ENCODE measurements at places on chromosomes 5 and 9. TPM values are rescaled to one million over a fixed set of nuclear protein-coding genes. Genes with fewer than 3 reads are reported as not detected.

- H3K4me1 ChIP-seq = no peaks in the 10 kb centered on the region
- no peak overlapping the region for H3K27ac ChIP-seq
These were observed 20.8 kb upstream of the CKMT2 start for GRCh38 chr5:81212211-81212751.

DNA sequence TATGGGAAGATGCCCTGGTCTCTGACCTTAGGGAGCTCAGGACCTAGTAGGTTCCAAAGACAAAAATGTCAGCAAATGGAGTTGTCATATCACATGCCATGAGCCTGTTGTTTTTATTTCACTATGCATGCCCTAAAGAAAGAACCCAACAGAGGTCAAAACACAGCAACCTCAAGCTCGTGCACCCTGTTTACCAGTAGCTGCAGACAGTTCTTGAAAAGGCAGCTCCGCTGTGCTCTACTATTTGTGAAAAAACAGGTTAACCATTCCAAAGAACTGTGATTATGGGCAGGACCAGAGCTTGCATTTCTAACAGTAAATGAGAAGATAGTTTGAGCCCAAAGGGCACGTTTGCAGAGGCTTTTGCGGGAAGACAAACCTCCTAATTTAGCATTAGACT lies 22.8 kb downstream of the ITK start:
- H3K4me1 ChIP-seq = peaks cover 13% of the 10 kb centered on the region
- DNase-seq = no peak
- peak overlapping the region; percentile 68 for H3K27ac ChIP-seq
- H3K36me3 ChIP-seq = peaks cover 10% of the 10 kb centered on the region
- no peak overlapping the region for H3K4me3 ChIP-seq
- no peaks in the 10 kb centered on the region for H3K27me3 ChIP-seq

- no peak overlapping the region for H3K27ac ChIP-seq
- peaks cover 6% of the 10 kb centered on the region for H3K4me1 ChIP-seq
- H3K4me3 ChIP-seq = no peak overlapping the region
- H3K36me3 ChIP-seq = peaks cover 9% of the 10 kb centered on the region
These were observed 828 bp downstream of the NPR2 start for GRCh38 chr9:35792024-35792813.

DNA sequence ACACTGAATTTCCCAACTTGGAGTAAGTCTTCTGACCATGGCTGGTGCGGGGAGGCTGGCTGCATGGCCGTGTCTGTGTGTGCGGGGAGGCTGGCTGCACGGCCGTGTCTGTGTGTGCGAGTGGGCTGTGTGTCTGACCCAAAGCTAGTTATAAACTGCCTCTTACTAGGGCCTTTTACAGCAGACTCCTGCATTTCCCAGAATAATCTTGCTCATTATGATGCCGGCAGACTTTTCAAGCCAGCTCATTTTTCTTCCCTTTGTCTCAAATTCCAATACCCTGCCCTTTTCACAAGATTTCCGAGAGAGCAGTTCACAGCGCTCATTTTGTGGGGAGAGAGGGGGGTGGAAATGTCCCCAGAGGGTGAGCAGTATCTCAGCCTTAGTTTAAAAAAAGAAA lies 470.7 kb upstream of the BRINP1 start:
- H3K4me1 ChIP-seq = no peaks in the 10 kb centered on the region
- H3K27ac ChIP-seq = no peak overlapping the region
- no peaks in the 10 kb centered on the region for H3K27me3 ChIP-seq
- H3K36me3 ChIP-seq = no peaks in the 10 kb centered on the region
- DNase-seq = no peak

DNA sequence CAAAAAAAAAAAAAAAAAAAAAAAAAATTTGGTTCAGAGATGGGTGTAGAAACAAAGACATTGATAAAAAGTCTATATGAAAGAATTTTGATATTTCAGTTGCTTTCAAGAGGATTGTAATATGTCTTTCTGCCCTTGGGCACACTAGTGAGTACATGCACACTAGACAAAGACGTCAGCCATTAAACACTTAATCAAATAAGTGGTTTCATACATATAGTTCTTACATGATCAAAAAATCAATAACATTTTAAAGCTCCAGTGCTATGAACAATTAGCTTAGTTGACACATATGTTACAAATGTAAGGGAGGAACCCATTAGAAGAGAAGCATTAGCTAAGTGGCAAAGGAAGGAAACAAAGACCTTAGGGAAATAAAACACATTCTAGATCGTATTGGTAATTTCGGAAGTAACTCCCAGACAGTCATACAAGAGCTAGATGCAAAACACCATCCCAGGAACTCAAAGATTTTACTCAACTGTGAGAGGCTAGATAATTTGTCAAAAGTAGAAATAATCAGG lies 84.5 kb upstream of the MAN2A1 start:
- no peak for DNase-seq
- no peaks in the 10 kb centered on the region for H3K27me3 ChIP-seq
- H3K36me3 ChIP-seq = no peaks in the 10 kb centered on the region
- no peak overlapping the region for H3K4me3 ChIP-seq
- no peak overlapping the region for H3K27ac ChIP-seq
- no peaks in the 10 kb centered on the region for H3K4me1 ChIP-seq

Gene LCN1
- polyA plus RNA-seq = 1.2 TPM

Gene PROB1
- polyA plus RNA-seq = 1.0 TPM

Gene FAM151B
- 0.75 TPM for polyA plus RNA-seq

- no peaks in the 10 kb centered on the region for H3K4me1 ChIP-seq
- no peak overlapping the region for H3K27ac ChIP-seq
- no peak overlapping the region for H3K4me3 ChIP-seq
- no peak for DNase-seq
- H3K27me3 ChIP-seq = no peaks in the 10 kb centered on the region
These were observed 127.4 kb downstream of the PALM2AKAP2 start for GRCh38 chr9:109907400-109907799.

GRCh38 chr9:106880863-106881262 lies 17.9 kb downstream of the ZNF462 start:
- no peak overlapping the region for H3K27ac ChIP-seq
- no peaks in the 10 kb centered on the region for H3K27me3 ChIP-seq
- peaks cover 4% of the 10 kb centered on the region for H3K4me1 ChIP-seq
- DNase-seq = no peak
- no peak overlapping the region for H3K4me3 ChIP-seq

Gene ANKDD1B
- polyA plus RNA-seq = 1.6 TPM

- no peaks in the 10 kb centered on the region for H3K4me1 ChIP-seq
- DNase-seq = no peak
- H3K4me3 ChIP-seq = no peak overlapping the region
- no peaks in the 10 kb centered on the region for H3K27me3 ChIP-seq
- H3K27ac ChIP-seq = no peak overlapping the region
- peaks cover 41% of the 10 kb centered on the region for H3K36me3 ChIP-seq
These were observed 100.7 kb downstream of the PHF2 start for GRCh38 chr9:93677048-93677571.

DNA sequence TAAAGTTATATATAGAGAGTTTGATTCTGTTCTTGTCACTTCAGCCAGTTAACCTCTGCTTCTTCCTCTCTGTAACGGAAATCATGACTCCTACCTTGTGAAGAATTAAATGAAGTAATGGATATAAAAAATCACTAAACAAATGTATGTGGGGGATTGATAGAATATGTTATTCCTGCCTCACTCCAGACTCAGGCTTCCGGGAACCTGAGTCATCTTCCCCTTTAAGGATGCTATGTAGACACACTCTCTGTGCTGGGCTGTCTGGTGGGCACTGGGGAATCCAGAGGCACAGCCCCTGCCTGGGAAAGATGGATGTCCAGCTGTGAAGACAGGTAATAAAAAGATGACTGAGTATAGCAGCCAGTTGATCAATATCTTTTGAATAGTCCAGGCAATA lies 77.4 kb downstream of the ZNF618 start:
- DNase-seq = no peak
- H3K27ac ChIP-seq = no peak overlapping the region
- no peak overlapping the region for H3K4me3 ChIP-seq
- H3K27me3 ChIP-seq = no peaks in the 10 kb centered on the region

Gene SAPCD2
- polyA plus RNA-seq = 0.87 TPM

GRCh38 chr5:154179846-154180710 lies 10.5 kb upstream of the GALNT10 start:
- H3K4me1 ChIP-seq = no peaks in the 10 kb centered on the region
- no peak overlapping the region for H3K27ac ChIP-seq
- DNase-seq = no peak
- H3K27me3 ChIP-seq = peaks cover 2% of the 10 kb centered on the region
- H3K4me3 ChIP-seq = no peak overlapping the region

DNA sequence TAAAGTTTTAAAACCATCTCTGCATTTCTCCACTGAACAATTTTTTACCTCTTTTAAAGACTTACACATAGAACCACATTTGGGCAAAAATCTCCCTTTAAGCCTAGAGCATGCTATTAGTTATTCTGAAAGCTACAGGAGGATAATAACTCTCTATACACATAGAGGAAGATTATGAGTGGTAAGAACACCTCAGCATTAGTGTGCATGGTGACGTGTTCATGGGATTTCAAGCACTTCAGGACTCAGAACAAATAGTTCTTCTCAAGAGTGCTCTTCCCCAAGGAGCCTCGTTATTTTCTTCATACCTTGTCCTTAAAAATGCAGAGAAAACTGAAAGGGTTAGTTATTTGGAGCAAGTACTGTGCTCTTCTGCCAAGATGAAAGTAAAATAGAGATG lies 256.9 kb upstream of the TUSC1 start:
- H3K27me3 ChIP-seq = no peaks in the 10 kb centered on the region
- DNase-seq = no peak
- no peak overlapping the region for H3K4me3 ChIP-seq
- no peaks in the 10 kb centered on the region for H3K36me3 ChIP-seq

GRCh38 chr5:5288201-5288600 lies 134.3 kb upstream of the ICE1 start:
- H3K27me3 ChIP-seq = no peaks in the 10 kb centered on the region
- H3K4me3 ChIP-seq = no peak overlapping the region
- H3K4me1 ChIP-seq = no peaks in the 10 kb centered on the region
- no peak overlapping the region for H3K27ac ChIP-seq
- DNase-seq = no peak

GRCh38 chr5:109028608-109029299 lies 281.1 kb downstream of the FER start:
- no peak overlapping the region for H3K27ac ChIP-seq
- DNase-seq = no peak
- no peaks in the 10 kb centered on the region for H3K27me3 ChIP-seq
- H3K36me3 ChIP-seq = no peaks in the 10 kb centered on the region
- H3K4me3 ChIP-seq = no peak overlapping the region
- no peaks in the 10 kb centered on the region for H3K4me1 ChIP-seq

Gene RAB3C
- 0.66 TPM for polyA plus RNA-seq

DNA sequence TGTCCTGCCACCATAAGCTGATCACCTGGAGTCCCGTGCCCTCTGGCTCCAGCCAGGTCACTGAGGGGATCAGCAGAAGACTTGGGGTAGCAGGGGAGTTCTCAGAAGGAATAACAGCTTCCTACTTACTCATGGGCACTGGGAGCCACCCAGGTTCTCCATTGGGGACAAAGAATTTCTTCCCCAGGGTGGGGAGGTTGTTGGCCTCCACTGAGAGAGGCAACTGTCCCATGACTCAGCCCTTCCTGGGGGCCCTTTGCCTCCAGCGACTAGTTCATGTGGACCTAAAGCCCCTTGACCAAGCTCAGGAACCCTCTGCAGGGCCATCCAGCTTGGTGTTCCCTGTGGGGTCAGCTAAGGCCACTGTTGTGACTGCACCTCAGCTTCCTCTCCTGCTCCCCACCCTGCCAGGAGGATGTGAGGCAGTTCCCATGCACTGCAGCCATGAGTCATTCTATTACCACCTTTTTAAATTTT lies 175.0 kb downstream of the AUH start:
- no peak overlapping the region for H3K27ac ChIP-seq
- no peak overlapping the region for H3K4me3 ChIP-seq
- H3K36me3 ChIP-seq = no peaks in the 10 kb centered on the region

Gene IGFBPL1
- polyA plus RNA-seq = 0.55 TPM

Gene ZDHHC11
- polyA plus RNA-seq = 9.6 TPM

DNA sequence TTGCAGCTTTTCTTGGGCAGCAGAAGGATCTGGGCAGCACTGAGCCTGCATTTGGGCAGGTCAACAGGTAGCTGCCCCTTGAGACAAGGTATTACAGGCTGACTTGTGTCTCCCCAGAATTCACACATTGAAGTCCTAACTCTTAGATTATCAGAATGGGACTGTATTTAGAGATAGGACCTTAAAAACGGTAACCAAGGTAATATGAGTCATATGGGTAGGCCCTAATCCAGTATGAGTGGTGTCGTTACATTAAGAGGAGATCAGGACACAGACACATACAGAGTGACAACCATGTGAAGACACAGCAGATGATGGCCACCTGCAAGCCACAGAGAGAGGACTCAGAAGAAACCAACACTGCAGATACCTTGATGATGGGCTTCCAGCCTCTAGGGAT lies 3.2 kb downstream of the C1QTNF2 start:
- H3K36me3 ChIP-seq = no peaks in the 10 kb centered on the region
- no peaks in the 10 kb centered on the region for H3K4me1 ChIP-seq
- no peak overlapping the region for H3K4me3 ChIP-seq
- H3K27ac ChIP-seq = no peak overlapping the region
- no peak for DNase-seq

DNA sequence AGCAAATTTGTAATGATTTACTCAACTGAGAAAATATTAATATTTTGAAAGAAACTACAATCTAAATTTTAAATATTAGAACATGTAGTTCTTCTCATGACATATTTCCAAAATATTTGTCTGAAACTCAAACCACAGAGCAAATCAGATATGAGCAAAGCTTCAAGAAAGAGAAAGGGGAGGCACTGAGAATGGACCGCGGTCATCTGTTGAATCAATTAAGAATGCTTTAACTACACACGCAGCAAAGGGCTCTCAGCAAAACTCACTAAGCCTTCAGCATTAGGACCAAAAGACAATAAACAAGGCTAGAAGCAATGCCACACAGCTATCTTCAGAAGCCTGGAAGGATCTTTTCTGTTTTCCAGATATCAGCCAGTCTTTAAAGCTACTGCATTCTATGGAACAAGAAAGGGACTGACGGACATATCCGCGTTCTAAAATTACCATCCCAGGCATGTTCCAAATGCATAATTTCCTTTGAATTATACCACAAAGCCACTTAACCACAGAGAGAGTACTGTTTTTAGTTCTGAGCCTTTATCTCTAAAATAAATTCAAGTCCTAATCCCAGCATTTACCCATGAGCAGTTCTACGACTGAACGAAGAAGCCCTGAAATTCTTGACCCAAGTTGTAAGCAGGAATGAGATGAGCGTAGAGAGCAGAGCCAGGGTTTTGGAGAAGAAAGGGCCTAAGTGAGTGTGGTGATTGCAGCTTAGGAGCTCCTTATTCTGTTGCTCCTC lies 513.5 kb downstream of the AGTPBP1 start:
- H3K27me3 ChIP-seq = no peaks in the 10 kb centered on the region
- no peak overlapping the region for H3K27ac ChIP-seq
- H3K4me3 ChIP-seq = no peak overlapping the region
- H3K36me3 ChIP-seq = no peaks in the 10 kb centered on the region
- no peaks in the 10 kb centered on the region for H3K4me1 ChIP-seq

- no peaks in the 10 kb centered on the region for H3K36me3 ChIP-seq
- H3K4me3 ChIP-seq = no peak overlapping the region
- H3K27ac ChIP-seq = no peak overlapping the region
These were observed 436.5 kb downstream of the KIAA0825 start for GRCh38 chr5:94181895-94182294.

Gene CDH6
- 0.87 TPM for polyA plus RNA-seq

GRCh38 chr5:32692036-32692746 lies 18.9 kb upstream of the NPR3 start:
- H3K27me3 ChIP-seq = no peaks in the 10 kb centered on the region
- H3K36me3 ChIP-seq = no peaks in the 10 kb centered on the region
- DNase-seq = no peak
- H3K27ac ChIP-seq = no peak overlapping the region

Measured in thymus (tissue), 14 donors.